SW 1271 (cell line): ENCODE measurements at places on chromosomes 1 and 21.

DNA sequence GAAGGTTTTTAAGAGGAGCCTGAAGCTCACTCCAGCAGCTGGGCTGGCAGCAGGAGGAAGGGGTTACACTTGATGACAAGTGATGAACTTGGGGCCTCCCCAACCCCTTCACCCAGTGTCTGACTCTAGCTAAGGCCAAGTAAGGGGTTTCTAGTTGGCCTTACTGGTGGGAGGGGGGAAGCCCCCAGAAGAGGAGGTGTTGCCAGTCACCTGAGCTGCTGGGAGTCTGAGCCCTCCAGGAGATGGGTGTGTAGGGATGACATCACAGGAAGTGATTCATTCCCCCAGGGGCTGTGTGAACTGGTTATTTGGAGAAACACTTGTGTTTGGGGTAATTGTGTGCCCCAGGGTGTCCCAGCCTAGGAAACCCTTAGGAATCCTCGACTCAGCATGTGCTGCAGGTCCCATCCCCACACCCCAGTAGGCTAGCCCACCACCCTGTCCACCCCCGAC is 3.1 kb downstream of the PADI1 start:
- DNase-seq, result peak; percentile 39

DNA sequence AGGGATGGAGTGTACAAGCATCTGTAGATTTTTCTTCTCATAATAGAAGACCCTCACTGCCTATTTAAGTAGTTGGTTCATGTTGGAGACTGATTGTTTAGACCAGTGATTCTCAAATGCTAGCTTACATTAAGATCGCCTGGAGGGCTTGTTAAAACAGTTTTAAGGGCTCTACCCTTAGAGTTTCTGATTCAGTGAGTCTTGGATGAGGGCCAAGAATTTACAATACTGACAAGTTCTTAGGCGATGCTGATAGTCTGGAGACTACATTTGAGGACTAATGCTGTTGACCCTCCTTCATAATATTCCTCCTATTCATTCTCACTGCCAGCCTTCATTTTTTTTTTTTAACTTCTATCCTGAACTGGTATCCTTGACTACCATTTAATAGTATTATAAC is 15.2 kb upstream of the AGO3 start:
- DNase-seq, result no peak

- no peak for DNase-seq
These were observed 50.6 kb upstream of the SLC35A3 start for GRCh38 chr1:99919220-99919619.

DNA sequence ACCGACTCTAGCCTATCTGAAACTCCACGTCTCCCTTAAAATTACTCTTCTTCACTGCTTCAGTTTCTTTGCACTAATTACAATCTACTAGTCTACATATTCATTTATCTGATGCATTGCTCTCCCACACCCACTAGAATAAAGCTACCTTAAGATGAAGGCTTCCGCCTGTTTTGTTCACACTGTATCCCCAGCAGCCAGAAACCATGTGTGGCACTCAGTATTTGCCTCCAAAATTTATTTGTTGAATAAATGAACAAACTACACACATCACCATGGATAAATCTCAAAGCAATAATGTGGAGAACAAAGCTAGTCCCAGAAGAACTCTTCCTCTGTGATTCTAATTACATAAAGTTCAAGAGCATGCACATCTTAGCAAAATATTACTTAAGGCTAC is 95.7 kb downstream of the DSCAM start:
- no peak for DNase-seq

DNA sequence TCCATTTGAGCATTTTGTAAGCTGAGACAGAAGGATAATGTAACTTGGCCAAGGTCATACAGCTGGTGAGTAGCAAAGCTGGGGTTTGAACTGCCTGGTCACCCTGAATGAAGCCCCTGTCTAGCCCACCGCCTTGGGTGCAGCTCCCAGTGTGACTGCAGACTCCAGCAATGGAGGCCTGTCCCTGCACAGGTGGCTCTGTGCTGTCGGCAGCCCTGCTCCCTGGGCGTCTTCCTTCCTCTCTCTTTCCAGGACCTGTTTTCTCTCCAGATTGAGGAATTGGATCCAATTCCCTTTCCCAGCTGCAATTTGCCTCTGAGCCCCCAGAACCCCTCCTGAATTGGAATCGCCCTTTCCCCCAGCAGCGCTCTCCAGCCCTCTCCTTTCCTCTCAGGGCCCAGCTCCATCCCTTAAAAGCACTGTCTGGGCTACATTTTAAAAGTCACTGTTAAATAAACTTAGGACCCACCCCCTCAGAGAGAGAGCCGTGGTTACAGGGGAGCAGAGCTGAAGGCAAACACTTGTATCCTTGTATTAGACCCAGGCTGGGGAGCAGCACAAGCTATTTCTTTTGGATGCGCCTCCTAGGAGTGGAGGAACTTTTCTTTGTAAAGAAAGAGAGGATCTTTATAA is 161.4 kb upstream of the LMO4 start:
- DNase-seq, result no peak

DNA sequence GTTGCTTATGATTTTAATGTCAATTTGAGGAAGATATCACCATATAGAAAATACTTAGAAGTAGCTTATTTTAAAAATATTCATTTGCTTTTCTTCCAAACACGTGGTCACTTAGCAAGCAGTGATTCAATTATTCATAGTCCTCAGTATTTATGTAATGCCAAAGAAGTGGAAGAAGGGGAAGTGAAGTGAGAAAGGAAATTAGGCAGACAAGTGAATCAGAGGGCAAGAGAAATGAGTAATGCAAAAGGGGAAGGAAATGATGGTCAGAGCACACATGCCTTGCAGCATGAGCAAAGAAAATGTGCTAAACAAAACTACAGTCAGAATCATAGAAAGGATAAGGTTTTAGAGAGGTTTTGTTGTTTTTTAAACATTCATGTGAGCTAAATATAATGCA is 31.8 kb downstream of the SDCCAG8 start:
- peak; percentile 38 for DNase-seq

GRCh38 chr1:87137342-87137739 is 191.3 kb upstream of the LMO4 start:
- no peak for DNase-seq

DNA sequence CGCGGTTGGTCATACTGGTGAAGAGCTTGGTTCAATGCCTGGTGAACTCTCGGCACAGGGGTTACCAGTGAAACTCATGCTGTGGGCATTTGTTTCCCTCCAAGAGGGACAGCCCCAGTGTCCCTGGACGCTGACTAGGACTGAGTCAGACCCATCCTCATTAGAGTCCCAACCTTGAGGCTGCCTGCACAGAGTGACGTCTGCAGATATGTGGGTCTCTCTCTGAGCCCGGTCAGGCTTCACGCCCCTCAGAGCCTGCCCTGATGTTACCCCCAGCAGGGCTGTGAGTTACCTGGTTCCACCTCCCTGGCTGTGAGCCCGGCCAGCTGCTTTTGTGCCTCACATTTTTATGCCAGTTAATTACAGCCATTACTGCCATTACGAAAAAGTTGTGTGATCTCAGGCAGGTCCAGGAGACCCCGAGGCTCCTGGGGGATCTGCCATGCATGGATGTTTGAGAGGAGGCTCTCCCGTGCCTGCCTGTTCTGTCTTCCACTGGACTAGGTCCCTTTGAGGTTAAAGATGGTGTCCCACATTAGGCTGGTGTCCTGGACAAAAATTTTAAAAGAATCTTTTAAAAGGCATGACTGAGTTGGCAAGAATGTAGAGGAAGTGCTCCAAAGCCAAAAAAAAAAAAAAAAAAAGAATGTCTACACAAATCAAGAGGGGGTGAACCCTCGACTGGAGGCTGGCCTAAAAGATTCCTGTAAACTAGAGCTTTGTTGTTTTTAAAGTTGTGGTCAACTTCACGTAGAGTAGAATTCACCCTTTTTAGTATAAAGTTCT is 36.6 kb upstream of the PADI1 start:
- DNase-seq, result peak; percentile 47

DNA sequence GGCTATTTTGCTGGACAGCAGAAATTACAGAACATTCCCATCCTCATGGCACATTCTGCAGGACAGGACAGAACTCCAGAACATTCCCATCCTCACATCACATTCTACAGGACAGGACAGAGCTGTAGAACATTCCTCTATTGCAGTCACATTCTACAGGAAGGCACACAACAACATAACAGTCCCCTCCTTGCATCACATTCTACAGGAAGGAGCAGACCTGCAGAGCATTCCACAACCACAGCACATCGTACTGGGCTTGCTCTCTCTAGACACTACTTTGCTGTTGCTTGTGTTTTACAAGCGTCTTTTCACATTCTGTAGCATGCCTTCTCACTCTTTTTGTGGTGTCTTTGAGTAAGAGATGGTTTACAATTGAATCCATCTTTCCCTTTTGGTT is 26.8 kb upstream of the ABCB10 start:
- no peak for DNase-seq

- no peak for DNase-seq
These were observed 462.1 kb upstream of the C1orf87 start for GRCh38 chr1:60535713-60536112.

- DNase-seq, result no peak
These were observed 291.0 kb downstream of the ADGRL2 start for GRCh38 chr1:82091729-82092128.

- DNase-seq, result no peak
These were observed 5.3 kb upstream of the DPT start for GRCh38 chr1:168734271-168734670.

DNA sequence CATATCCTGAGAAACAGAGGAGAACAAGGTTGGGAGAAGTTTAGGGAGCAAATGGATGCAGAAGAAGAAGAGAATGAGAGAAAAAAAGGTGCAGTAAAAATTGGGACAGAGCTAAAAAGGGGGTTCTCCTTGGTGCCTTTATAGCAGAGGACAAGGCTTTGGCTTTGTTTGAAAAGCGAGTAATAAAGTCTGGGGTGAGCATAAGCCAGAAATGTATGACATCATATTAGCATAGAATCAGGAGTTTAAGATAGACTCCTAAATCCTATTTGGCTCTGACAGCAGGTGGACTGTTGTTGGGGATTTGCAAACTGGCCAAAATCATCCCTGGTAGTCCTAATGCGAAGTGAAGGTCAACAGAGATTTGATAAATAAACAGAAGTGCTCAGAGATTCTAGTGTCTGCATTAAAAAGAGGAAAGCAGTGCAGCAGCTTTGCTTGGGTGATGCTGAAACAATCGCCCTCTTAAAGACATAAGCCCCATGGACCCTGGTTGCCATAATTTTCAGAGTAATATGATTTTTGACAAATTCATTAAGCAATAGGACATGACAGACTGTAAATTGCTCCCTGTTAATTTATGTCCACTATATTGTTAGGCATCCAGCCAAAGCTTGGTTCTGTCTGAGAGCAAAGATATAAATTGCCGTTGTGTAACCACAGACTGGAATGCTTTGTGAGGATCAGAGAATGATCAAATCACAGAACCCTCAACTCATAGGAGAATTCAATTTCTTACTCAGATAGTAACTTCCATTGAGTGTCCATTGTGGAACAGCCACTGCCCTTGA is 385.0 kb upstream of the NFIA start:
- DNase-seq, result no peak

DNA sequence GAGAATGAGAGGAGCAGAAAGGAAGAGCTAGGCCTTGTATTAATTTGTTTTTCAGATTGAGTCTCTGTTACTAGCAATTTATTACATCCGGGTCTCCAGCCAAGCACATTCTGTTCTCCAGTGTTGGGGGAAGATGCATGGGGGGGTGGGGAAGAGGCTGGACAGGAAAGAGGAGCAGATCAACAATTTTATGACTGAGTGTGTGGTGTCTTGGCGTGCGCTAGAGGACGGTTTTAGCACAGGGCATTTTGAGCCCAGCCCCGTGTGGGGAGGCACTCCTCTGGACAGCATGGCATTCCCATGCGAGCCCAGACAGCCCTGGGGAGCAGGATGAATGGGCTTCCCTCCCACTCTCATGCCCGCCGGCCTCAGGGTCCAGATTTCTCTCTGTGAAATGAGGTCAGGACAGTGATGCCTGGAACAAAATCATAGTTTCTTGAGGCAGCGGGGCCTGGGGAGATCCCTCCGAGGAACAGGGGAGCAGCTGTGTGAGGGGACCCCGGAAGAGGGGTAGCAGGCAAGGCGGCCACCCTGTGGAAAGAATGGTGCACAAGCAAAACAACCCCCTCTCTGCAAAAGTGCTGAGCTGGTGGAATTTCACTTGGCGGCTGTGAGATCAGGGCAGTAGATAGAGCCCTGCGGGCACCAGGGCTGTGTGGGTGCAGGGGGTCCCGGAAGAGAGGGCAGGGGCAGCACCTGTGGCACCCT is 16.3 kb downstream of the SOX13 start:
- DNase-seq, result no peak

GRCh38 chr1:31222176-31222575 is 17.5 kb downstream of the NKAIN1 start:
- DNase-seq, result no peak

DNA sequence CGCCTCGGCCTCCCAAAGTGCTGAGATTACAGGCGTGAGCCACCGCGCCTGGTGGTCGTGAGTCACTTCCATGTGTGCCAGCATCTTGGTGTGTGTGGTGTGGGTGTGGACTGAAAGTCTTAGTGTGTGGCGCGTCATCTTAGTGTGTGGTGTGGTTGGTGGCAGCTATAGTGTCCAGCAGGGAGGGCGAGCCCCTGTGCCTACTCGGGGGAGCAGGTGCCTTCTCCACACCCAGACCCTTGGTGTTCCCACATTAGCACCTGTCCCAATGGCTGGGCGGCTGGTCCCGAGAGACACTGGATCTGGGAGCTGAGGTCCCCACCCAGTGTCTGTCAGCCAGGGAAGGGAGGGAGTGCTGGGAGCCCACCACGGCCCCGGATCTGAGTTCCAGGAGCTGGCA is 2.8 kb downstream of the SCNN1D start:
- DNase-seq, result no peak

- DNase-seq, result no peak
These were observed 5.8 kb upstream of the SLC44A5 start for GRCh38 chr1:75616436-75617433.

DNA sequence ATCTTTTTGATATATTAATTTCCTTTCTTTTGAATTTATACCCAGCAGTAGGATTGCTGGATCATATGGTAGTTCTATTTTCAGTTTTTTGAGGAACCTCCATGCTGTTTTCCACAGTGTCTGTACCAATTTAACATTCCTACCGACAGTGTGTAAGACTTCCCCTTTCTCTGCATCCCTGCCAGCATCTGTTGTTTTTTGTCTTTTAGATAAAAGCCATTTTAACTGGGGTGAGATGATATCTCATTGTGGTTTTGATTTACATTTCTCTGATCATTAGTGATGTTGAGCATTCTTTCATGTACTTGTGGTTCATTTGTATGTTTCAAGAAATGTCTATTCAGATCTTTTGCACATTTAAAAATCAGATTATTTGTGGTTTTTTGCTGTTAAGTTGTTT is 62.4 kb upstream of the STUM start:
- DNase-seq, result no peak

- no peak for DNase-seq
These were observed 7.3 kb upstream of the TBX15 start for GRCh38 chr1:118995312-118996016.

- peak; percentile 76 for DNase-seq
These were observed 1.1 kb upstream of the PPM1J start for GRCh38 chr1:112716133-112716720.

DNA sequence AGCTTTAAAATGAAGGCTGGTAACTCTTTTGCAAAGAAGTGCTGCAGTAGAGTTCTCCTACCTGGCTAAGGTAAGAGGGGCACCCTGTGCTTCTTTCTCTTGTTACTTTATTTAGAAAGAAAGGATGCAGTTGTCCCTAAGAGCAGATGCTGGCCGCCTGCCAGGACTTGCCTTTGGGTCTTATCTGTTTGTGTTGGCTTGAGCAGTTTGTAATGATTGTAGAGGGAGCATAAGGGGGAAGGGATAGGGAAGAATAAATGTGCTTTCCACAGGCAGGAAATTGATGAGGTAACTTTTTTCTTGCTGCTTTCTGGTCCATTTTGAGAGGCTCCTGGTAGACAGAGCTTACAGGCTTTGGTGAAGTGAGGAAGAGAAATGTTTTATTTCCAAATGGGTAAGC is 229.6 kb downstream of the HHAT start:
- DNase-seq, result no peak

- no peak for DNase-seq
These were observed 193.8 kb upstream of the AJAP1 start for GRCh38 chr1:4460651-4461050.
